ENCODE measurements at places on chromosomes 6 and 20.

- no peak for DNase-seq
- H3K4me3 ChIP-seq = no peak overlapping the region
- H3K27me3 ChIP-seq = no peaks in the 10 kb centered on the region
- H3K36me3 ChIP-seq = no peaks in the 10 kb centered on the region
- no peak overlapping the region for H3K27ac ChIP-seq
Measured at GRCh38 chr6:135606392-135606791, 108.9 kb upstream of the AHI1 start.

- no peak overlapping the region for H3K4me3 ChIP-seq
- no peaks in the 10 kb centered on the region for H3K27me3 ChIP-seq
- H3K27ac ChIP-seq = no peak overlapping the region
- H3K4me1 ChIP-seq = no peaks in the 10 kb centered on the region
Measured at GRCh38 chr20:43863821-43864544, 50.7 kb upstream of the TOX2 start.

GRCh38 chr6:44178424-44179071 lies 19.9 kb downstream of the CAPN11 start:
- no peaks in the 10 kb centered on the region for H3K27me3 ChIP-seq
- DNase-seq = no peak
- H3K4me1 ChIP-seq = no peaks in the 10 kb centered on the region
- peak overlapping the region; percentile 52 for H3K27ac ChIP-seq
- no peaks in the 10 kb centered on the region for H3K36me3 ChIP-seq
- H3K4me3 ChIP-seq = no peak overlapping the region

DNA sequence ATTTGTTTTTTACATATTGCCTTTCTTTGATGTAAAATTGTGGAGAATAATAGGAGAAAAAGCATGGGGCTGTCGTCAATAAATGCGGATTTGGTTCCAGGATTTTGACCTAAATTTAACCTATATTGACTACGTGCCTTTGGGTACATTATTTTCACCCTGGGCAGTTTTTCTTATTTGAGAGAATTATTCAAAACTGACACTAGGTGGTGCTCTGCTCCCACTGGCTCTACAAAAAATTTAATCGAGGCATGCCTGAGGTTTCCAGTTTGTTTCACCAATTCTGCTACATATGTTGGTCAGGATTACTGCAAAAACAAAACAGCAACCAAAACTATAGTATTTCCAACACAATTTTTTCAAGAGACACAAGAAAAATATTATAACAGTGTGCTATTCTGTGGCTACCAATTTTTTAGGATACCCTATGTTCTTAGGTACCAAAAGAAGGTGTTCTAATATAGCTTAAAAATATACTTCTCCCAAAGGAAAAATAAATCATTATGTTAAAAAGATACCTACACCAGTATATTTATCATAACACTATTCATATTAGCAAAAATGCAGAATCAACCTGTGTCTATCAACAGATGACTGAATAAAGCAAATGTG lies 48.6 kb upstream of the FABP7 start:
- no peak overlapping the region for H3K27ac ChIP-seq
- no peaks in the 10 kb centered on the region for H3K27me3 ChIP-seq
- no peak for DNase-seq
- H3K4me3 ChIP-seq = no peak overlapping the region
- H3K36me3 ChIP-seq = no peaks in the 10 kb centered on the region

DNA sequence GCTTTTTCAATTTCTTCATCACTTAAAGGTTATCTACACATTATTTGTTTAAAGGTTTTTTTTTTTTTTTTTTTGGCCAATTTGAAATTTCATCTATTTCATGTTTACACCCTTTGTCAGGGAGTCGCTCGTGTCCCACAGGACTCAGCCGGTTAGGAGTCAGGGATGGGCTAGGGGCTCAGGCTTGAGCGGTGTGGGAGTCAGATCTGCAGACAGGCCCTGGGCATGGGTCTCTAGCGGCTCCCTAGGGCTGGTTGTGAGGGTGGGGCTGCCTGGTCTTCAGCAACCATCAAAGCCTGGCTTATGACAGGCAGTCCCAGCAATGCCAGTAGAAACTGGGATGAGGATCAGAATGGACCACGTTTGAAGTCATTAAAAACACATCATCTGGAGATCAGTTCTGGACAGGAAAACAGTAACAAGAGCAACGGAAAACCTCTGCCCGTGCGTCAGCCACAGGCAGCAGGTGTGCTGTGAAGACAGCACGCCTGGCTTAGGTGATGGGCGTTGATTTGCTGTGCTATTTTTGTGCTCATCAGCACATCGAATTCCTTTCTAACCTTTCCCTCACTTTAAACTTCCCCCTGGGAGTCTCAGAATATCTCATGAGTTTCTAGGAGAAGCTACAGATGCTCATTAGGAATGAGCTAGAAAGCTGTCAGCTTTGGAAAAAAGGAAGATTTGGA lies 91.3 kb upstream of the MPC1 start:
- no peaks in the 10 kb centered on the region for H3K36me3 ChIP-seq
- DNase-seq = no peak
- no peaks in the 10 kb centered on the region for H3K27me3 ChIP-seq
- no peaks in the 10 kb centered on the region for H3K4me1 ChIP-seq
- no peak overlapping the region for H3K27ac ChIP-seq

DNA sequence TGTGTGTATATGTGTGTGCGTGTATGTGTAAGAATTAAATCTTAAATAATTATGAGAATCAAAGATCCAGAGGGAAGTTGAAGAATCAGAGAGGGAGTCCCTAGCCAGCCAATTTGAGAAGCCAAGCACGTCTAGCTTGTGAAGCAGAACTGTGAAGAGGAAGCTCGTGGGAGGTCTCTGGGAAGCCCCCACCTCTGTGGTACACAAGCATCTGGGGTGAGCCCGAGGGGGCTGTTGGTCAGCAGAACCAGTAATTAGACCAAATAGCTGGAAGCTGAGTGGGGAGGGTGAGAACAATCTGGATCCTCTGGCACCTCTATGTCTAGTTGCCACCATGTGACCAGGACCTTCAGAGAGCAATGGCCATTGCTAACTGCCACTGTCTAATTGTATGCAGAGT lies 310.0 kb upstream of the PRND start:
- no peak for DNase-seq
- H3K36me3 ChIP-seq = no peaks in the 10 kb centered on the region
- H3K27me3 ChIP-seq = no peaks in the 10 kb centered on the region
- H3K4me3 ChIP-seq = no peak overlapping the region
- no peaks in the 10 kb centered on the region for H3K4me1 ChIP-seq

- no peaks in the 10 kb centered on the region for H3K27me3 ChIP-seq
- H3K4me1 ChIP-seq = no peaks in the 10 kb centered on the region
- no peak overlapping the region for H3K27ac ChIP-seq
Measured at GRCh38 chr20:34090645-34091044, 21.4 kb downstream of the EIF2S2 start.

DNA sequence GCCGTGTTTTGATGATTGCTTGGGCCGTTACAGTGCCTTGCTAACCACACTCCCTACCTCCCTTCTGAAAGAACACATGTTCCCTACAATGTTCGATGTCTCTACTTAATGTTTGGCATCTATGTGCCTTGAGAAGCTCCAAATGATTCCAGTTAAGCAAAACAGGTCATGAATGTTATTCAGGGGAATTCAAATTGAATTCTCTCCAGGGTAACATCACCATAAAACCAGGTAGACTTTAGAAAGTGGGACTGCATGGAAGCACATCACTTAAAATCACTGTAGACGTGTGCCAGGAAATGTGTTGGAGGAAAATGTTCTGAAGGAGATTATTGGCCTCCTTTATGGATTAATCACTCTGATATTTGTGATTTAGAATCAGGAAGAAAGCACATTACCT lies 128.1 kb downstream of the ADAT2 start:
- no peaks in the 10 kb centered on the region for H3K4me1 ChIP-seq
- H3K27me3 ChIP-seq = no peaks in the 10 kb centered on the region
- H3K4me3 ChIP-seq = no peak overlapping the region
- no peaks in the 10 kb centered on the region for H3K36me3 ChIP-seq

DNA sequence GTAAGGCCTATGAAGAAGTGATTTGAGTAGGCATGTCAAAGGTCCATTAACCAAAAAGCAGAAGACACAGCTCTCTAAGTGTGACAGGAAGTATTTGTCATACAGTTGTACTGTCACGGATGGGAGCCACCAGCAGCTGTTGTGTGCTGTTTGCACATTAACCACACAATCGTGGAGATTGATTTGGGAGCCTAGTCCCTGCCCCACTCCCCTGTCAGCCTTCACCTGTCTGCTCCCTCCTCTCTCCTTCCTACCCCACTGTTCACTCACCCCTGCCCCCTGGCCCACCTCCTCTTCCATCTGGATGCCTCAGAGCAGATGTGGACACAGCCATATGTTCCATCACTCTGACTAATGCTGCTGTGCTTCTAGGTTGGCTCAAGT lies 124.7 kb upstream of the SPACA1 start:
- H3K27me3 ChIP-seq = no peaks in the 10 kb centered on the region
- no peak overlapping the region for H3K27ac ChIP-seq
- H3K4me3 ChIP-seq = no peak overlapping the region
- no peaks in the 10 kb centered on the region for H3K36me3 ChIP-seq
- no peak for DNase-seq

GRCh38 chr6:117156741-117157140 lies 108.6 kb upstream of the VGLL2 start:
- H3K27ac ChIP-seq = no peak overlapping the region
- no peak overlapping the region for H3K4me3 ChIP-seq
- H3K4me1 ChIP-seq = no peaks in the 10 kb centered on the region

- H3K27ac ChIP-seq = no peak overlapping the region
- H3K4me1 ChIP-seq = no peaks in the 10 kb centered on the region
- no peak overlapping the region for H3K4me3 ChIP-seq
- no peaks in the 10 kb centered on the region for H3K36me3 ChIP-seq
- H3K27me3 ChIP-seq = no peaks in the 10 kb centered on the region
- no peak for DNase-seq
Measured at GRCh38 chr6:48150701-48151100, 39.7 kb upstream of the PTCHD4 start.

DNA sequence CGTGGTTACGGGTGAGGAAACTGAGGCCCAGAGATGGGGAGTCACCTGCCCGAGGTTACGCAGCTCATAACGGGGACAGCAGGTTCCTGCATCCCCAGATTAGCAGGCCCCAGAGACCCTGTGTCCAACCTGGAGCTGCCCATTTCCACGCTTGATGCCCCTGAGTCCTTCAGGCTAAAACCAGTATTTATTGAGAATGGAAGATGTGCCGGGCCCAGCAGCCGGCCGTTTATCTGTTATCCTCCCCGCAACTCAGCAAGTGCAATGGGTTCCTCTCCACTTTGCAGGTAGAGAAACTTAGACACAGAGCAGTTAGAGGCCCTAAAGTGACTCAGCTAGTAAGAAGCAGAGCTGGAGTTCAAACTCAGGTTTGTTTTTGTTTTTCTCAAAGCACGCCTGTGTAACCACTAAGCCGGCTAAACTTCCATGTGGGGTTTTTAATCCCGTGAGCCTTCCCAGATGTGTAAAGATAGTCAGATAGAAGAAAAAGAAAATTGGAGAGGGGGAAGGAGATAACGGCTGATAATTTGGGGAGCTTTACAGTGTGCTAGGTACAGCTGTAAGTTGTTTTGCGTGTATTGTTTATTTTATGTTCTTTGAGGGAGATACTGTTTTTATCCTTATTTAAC lies 775 bp downstream of the PFDN4 start:
- no peaks in the 10 kb centered on the region for H3K36me3 ChIP-seq
- peaks cover 4% of the 10 kb centered on the region for H3K4me1 ChIP-seq
- H3K27me3 ChIP-seq = no peaks in the 10 kb centered on the region
- H3K4me3 ChIP-seq = peak overlapping the region; percentile 85
- H3K27ac ChIP-seq = peak overlapping the region; percentile 99

- DNase-seq = no peak
- no peaks in the 10 kb centered on the region for H3K27me3 ChIP-seq
- no peaks in the 10 kb centered on the region for H3K4me1 ChIP-seq
- no peak overlapping the region for H3K27ac ChIP-seq
- H3K36me3 ChIP-seq = no peaks in the 10 kb centered on the region
- no peak overlapping the region for H3K4me3 ChIP-seq
Measured at GRCh38 chr6:28558629-28559028, 32.9 kb downstream of the GPX5 start.

DNA sequence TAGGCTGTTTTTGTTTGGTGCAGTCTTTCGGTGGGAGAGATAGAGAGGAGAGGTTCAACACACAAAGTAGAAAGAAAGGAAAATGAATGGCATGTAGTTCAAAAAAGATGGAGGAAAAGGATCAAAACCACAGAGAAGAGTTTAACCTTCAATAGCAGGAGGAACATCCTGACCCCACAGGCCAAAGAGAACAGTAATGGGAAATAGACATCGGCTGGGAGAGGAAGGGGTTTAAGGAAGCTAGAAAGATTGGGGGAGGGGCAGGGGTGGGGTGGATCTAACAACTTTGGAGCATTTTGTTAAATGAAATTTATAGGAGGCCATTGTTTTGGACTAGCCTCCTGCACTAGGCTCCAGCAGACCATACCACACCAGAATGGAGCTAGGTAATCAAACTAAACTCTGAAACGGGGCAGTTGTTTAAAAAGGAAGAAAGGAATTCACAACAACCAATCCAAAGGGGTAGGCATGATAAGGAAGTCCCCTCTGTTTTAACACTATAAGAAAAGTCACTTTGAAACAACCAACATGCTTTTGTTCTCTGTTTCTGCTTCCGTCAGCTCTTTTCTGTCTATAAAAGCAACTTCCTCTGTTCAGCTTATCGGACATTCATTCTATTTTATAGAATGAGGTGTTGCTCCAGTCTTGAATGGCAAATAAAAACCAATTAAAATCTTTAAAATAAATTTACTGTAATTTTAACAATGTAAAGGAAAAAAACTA lies 82.6 kb downstream of the EPB41L2 start:
- H3K4me3 ChIP-seq = no peak overlapping the region
- no peak overlapping the region for H3K27ac ChIP-seq
- H3K4me1 ChIP-seq = no peaks in the 10 kb centered on the region
- DNase-seq = no peak
- H3K36me3 ChIP-seq = no peaks in the 10 kb centered on the region

DNA sequence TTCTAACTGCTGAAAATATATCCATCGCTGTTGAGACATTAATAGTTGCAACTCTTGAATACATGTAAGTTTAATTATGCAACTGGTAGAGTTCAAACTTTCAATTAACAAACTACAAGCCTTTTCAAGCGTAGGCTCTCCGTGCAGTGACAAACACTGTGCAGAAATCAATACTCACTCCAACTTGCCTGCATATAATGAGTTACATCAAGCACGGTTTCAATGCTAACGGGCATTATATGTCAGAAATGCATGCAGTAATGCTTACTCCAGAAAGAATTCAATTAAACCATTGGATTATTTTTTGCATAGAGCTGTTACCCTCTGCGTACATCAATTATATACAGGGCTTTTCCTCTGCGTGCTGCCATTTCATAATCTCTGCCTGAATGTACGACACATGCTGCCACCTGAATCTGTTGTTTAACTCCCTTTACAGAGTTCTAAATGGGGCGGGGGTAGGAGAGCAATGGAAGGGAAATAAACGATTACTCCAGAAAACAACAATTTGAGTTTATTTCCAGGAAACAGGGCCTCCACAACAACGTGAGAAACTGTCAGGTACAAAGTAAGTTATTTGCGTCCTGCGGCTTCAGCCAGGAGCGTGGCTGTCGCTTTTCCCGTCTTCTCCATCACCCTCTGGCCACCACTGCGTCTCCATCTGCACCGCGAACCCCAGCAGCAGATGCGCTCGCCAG lies 1.8 kb downstream of the PTPRK start:
- H3K27me3 ChIP-seq = no peaks in the 10 kb centered on the region
- H3K4me3 ChIP-seq = peak overlapping the region; percentile 85
- peak overlapping the region; percentile 97 for H3K27ac ChIP-seq
- no peaks in the 10 kb centered on the region for H3K36me3 ChIP-seq
- DNase-seq = no peak

- H3K27ac ChIP-seq = no peak overlapping the region
- no peak for DNase-seq
- H3K27me3 ChIP-seq = no peaks in the 10 kb centered on the region
- H3K4me3 ChIP-seq = no peak overlapping the region
Measured at GRCh38 chr6:139161169-139161568, 26.3 kb downstream of the HECA start.
